ENCODE measurements at places on chromosomes 2 and 18.

DNA sequence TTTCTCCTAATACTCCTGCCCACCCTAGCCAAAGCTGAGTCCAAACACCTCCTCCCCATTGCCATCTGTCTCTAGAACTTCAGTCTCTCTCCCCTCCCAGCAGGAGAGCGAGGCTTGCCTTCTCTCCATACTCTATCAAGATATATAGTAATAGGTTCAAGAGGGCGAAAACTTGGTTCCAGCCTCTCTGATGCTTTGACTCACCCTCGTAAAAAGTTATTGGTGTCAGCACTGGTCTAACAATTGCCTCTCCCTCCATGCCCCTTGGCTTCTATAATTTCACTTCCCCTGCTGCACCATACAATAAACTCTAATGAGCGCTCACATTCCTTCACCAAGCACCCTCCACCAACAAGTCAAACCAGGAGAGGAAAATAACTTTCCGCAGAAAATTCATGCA lies 797.3 kb downstream of the BCL11A start:
- no peak for DNase-seq

- DNase-seq = no peak
Measured at GRCh38 chr2:229530434-229530833, 183.9 kb downstream of the DNER start.

GRCh38 chr18:4836141-4836540 lies 360.9 kb downstream of the AKAIN1 start:
- no peak for DNase-seq

GRCh38 chr2:6526093-6526824 lies 339.4 kb downstream of the CMPK2 start:
- peak; percentile 24 for DNase-seq

- no peak for DNase-seq
Measured at GRCh38 chr18:57965246-57965645, 78.8 kb upstream of the NEDD4L start.

- DNase-seq = no peak
Measured at GRCh38 chr18:56217406-56217805, 421.0 kb downstream of the TXNL1 start.

DNA sequence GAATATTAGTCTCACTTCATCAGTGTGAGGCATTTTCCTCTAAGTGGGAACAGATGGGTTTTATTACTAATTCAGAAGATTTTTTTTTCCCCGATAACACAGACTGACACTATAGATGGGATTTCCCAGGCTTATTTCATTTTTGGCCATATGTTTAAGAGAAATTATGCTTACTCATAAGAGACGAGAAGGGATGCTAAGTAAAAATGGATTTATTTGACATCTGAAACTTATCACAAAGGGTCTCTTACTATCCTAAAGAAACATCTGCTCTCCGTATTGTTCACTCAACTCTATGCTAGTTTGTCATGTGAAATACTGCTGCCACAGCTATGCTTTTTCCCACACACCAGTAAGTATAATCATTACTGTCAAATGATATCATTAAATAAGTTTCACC lies 1476.3 kb downstream of the LRP1B start:
- DNase-seq = no peak

GRCh38 chr2:120220756-120221155 lies 2.4 kb downstream of the TMEM185B start:
- no peak for DNase-seq

DNA sequence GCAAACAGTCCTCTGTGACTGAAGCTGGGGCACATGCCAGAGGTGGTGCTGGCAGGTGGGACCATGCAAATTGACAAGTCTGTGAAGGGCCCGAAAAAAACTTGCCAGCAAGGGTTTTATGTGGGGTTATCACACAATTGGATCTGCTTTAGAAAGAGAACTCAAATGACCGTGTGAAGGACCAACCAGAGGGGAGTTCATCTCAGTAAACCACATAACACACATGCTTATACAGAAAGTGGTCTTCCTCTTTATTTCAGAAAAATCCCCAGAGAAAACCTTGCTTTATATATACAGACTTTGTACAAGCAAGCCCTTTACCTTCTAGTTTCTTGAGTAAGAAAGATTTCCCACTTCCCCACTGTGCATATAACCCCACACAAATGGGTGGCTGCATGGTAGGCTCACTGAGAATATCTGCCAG lies 46.7 kb downstream of the KIDINS220 start:
- DNase-seq = no peak

DNA sequence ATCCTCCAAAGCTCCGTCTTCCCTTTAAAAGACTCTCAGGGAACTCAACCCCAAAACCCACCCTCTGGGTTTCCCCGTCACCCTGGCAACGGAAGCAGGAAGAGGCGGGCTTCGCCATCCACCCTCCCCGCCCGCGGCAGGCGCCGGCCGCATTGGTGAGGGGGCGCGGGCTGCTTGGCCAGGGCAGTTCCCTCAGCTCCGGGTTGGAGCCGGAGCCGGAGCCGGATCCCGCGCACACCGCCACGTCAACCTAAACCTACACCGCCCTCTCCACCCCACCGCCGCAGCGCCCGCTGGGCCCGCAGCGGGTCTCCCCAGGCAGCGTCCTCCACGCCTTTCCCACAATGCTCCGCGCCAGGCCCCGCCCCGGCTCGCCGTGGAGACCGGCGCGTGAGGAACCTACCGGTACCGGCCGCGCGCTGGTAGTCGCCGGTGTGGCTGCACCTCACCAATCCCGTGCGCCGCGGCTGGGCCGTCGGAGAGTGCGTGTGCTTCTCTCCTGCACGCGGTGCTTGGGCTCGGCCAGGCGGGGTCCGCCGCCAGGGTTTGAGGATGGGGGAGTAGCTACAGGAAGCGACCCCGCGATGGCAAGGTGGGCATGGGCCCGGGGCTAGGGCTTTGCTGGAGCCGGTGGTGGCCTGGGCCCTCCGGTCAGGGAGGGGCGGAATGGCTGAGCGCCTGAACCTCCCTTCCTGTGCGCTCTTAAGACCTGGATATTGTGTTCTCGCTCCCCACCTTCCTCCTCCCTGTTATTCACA lies at the start of gene DNAJC10:
TSS of gene DNAJC10 (plus strand) at position 366 of the 758 bp plus-strand sequence. CDS start 1,830 bp downstream, outside the sequence.
- peak; percentile 72 for DNase-seq

- DNase-seq = no peak
Measured at GRCh38 chr2:226325526-226325925, 474.1 kb downstream of the IRS1 start.

DNA sequence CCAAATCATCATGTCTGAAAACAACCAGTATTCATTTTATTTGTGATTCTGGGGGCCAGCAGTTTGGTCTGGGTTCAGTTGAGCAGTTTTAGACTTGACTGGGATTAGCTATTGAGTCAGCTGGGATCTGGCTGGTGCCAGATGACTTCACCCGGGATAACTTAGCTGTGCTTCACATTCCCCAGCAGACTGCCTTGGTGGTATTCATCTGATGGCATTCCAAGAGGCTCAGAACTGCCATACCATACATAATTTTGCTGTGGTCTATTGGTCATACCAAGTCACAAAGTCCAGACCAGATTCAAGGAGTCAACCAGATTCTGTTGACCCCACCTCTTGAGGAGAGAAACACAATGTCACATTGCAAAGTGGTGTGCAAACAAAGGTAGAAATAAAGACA lies 7.8 kb upstream of the FSHR start:
- DNase-seq = no peak

DNA sequence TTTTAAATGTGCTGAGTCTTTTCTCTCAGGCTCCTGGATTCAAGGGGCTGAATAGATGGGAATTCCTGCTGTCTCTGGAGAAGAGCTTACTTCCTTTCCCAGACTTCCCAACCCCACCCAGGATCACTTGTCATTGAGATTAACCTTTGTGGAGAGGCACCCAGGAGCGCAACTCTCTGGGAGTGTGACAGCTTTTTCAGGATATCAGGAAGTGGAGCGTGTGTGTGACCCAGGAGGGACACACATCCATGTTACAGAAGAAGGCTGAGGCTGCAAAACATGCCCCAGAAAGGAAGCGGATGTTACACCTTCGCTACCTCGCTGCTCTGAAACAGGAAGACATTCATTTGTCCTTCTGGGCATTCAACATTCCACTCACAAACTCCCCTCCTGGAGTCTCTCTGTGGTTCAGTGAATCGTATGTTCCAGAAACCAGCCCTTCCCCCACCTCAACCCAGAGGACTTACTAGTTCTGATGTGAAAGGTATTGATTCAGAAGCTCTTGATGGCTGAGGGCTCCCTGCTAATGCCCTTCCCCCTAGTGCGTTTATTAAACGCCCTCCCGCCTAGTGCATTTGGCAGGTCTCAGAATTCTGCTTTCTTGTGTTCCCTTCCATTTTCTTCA lies 523.9 kb downstream of the TNS1 start:
- DNase-seq = no peak

DNA sequence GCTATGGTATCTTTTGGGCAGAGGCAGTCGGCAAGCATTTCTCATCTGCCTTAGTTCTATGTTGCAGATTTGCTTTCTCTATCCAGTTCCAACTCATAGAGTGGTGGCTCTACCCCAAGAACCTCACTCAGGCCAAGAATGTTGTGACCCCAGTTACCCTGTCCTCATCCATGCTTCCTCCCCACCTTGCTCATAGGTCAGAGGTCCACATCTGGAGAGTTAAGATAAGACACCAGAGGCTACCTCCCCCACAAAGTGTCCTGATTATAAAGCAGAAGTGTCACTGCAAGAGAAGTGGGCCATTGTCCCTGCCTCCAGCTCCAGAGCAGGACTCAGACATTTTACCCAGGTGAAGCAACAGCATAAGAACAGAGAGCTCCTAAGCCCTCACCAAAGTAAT lies 276.8 kb upstream of the CHST9 start:
- DNase-seq = no peak

DNA sequence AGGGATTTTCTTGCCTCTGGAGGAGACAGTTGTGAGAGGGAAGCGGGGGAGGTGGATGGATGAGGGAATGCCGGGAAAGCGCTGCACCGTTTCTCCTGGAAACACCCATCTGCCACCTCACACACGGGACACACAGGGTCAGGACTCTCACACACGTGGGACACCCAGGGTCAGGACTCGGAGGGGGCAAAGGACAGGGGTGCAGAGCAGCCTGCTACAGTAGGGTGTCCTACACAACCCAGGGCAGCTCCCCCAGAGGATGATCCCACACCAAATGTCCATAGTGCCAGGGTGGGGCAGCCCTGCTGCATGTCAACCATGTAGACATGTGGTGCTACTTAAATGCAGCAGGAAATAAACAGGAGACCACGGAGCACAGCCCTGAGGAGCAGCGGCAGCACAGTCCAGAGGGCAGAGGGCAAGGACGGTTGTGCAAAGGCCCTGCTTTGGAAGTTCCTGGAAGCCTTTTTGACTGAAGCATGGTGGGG lies 5.1 kb downstream of the RAMP1 start:
- no peak for DNase-seq

GRCh38 chr18:66632756-66633155 lies 28.9 kb upstream of the CDH19 start:
- DNase-seq = no peak

DNA sequence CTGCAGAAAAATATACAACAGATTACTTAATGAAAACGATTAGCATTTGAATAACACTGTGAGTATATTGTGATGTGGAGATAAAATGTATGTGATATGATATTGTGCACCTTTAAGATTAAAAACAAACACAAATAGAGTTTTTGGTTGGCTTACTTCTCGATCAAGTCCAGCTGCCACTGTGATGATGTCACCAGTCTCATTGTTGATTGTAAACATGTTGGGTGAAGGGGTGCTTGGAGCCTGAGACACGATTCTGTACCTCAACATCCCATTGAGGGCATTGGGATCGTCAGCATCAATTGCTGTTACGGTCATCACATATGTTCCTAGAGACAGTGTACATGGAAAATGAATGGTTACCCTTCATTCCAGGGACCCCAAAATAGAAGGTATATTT lies 174.1 kb downstream of the CDH2 start:
- no peak for DNase-seq

DNA sequence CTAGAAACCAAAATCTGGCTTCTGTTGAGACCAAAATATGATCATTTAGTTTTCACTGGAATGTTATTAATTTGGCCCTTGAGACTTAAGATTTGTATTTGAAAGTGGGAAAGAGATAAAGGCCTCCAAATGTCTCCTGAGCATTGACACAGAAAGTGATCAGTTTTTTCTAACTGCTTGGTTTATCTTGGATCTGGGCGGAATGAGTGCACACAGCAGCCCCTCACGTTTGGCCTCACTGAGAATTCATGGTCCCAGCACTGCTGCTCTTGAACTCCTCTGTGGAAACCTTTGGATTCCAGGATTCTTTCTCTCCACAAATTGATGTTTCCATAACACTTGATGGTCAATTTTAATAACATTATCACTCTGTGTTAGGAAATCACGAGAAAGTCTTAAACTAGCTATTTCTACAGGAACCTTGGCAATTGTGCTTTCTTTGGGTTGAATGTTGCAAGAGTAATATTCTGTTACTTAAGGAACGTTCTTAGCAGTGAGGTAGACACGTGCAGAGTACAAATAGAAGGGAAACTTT lies 180.3 kb upstream of the BCL2L11 start:
- DNase-seq = no peak

- DNase-seq = no peak
Measured at GRCh38 chr2:85734015-85734414, 19.8 kb upstream of the ATOH8 start.

- DNase-seq = no peak
Measured at GRCh38 chr2:51401546-51401945, 369.6 kb upstream of the NRXN1 start.

- no peak for DNase-seq
Measured at GRCh38 chr2:15205562-15205961, 355.6 kb downstream of the NBAS start.

DNA sequence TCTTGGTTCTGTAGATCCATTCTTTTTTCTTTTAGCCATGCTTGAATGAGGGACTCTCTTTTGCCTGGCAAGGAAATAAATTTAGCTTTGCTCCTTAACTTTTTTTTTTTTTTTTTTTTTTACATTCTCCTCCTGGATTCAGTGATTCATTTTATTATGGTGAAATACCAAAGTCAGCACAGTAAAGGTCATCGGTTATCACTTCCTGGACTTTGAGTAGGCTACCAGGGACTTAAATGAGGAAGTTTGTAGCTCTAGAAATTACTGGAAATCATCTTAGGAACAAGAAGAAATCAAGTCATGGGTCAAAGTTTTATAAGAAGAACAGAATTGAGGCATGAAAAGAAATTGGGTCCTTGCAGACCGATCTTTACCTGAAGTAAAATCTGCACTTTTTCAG lies 75.0 kb downstream of the SOCS6 start:
- no peak for DNase-seq

DNA sequence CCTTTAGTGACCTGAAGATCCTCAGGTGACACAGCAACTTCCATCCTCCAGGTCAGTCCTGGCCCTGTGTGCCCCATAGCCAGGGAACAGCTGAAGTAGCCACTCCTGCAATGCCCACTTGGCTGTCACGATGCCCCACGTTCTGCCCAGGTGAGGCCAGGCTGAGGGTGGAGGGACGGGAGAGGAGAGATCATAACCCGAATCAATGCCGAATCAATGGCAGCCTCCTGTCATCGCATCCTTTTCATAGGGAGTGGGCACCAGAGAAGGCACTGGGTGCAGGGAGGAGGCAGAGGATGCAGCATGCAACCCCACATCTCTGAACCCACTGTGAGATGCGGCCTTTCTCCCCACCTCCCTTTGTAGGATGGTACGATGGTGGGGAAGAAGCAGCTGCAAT lies 75.3 kb upstream of the EPC2 start:
- DNase-seq = no peak
